ENCODE measurements at places on chromosomes 11 and 22. TPM values are rescaled to one million over a fixed set of nuclear protein-coding genes. Genes with fewer than 3 reads are reported as not detected.

SAA2 gene
- 10.3 TPM for total RNA-seq

PES1 gene
- total RNA-seq, result 33.2 TPM

OR52A5 gene
- not detected for total RNA-seq

NAV2 gene
- total RNA-seq, result 39.0 TPM

ALG12 gene
- total RNA-seq, result 16.5 TPM

TMEM41B gene
- total RNA-seq, result 20.7 TPM

INSC gene
- 3.9 TPM for total RNA-seq

HEPACAM gene
- 5.5 TPM for total RNA-seq

TRIM48 gene
- total RNA-seq, result not detected

POLDIP3 gene
- total RNA-seq, result 41.4 TPM

TMEM184B gene
- total RNA-seq, result 96.4 TPM

FXYD2 gene
- 6.6 TPM for total RNA-seq

OR51I1 gene
- not detected for total RNA-seq

All from sigmoid colon (tissue), 7 donors.